ENCODE measurements at places on chromosomes 16 and 17. TPM values are rescaled to one million over a fixed set of nuclear protein-coding genes. Genes with fewer than 3 reads are reported as not detected.
A peak's percentile ranks its signal among the peaks of the same experiment; 100 is the strongest.

NRN1L gene
- polyA plus RNA-seq, result 1.9 TPM

RNU2-1 gene
- not detected for polyA plus RNA-seq

CD79B gene
- 7.2 TPM for polyA plus RNA-seq

CCR7 gene
- 0.39 TPM for polyA plus RNA-seq

PRSS36 gene
- polyA plus RNA-seq, result 2.6 TPM

MPO gene
- polyA plus RNA-seq, result 0.30 TPM

DNA sequence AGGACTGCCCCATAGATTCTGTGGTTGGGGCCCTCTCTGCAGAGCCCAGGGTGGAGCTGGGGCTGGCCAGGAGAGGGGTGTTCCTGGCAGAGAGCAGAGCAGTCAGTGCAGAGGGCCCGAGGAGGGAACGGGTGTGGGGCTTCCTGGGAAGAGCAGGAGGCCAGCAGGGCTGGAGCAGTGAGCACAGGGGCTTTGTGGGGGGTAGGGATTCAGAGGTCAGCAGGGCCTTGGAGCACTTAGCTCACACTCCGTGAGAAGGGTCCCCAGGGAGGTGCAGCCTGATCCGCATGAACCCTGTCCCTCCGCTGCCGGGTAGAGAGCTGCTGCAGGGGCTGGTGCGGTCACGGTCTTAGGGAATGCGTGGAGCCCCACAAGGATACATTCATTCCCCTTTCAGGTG, 113.0 kb upstream of the CIBAR2 start:
- DNase-seq, result no peak

DNA sequence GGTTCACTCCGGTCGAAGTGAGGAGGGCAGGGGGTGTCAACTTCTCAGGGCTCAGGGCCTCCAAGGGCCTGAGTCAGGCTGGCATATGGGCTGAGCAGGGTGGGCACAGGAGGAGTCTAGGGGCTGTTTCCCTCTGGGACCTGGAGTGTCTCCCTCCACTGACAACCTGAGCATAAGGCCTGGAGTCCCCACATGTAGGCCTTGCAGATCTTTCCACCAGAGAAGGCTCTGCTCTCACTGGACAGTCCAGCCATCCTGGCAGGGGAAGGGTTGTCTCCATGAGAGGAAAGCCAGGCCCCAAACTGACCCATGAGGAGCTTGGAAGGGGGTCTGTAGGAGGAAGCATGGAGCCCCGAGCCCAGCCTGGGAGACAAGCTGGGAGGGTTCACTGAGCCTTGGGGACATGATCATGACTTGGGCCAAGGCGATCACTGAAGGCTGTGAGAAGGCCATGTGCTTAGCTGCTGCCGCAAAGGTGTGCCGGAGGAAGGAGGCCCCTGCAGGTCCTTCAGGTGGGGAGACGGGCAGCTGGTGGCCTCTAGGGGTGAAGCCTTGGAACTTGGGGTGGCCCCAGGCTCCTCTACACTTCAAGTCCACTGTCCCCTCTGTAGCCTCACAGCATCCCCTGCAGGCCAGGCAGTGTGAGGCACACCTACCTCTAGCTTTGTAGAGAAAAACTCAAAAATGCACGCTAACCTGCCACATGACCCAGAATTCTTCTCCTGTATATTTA, 9.9 kb downstream of the CMTM2 start:
- DNase-seq, result no peak

GRCh38 chr17:81171941-81172340, 5.9 kb upstream of the AATK start:
- DNase-seq, result no peak

- no peak for DNase-seq
Observed at GRCh38 chr17:82021107-82021899, 1.4 kb downstream of the CENPX start.

- no peak for DNase-seq
Observed at GRCh38 chr16:67345401-67345800, 18.8 kb downstream of the LRRC36 start.

DNA sequence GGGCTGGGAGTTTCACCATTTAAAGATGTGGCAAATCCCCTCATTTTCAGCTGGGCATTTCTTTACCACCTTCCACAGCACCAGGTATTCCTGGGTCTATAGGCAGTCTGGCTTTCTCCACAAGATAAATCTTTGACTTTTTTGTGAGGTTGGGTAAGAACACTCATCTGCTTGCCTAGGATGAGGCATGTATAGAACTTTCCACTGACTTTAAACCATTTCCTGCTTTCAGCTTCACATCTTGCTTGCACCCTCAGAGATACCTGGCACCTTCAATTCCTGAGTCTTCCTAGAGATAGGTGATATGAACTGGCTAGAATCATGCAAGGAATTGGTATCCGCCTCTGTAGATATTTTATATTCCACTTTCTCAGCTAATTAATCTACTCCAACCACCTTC, 27.9 kb downstream of the SMURF2 start:
- DNase-seq, result no peak

DNA sequence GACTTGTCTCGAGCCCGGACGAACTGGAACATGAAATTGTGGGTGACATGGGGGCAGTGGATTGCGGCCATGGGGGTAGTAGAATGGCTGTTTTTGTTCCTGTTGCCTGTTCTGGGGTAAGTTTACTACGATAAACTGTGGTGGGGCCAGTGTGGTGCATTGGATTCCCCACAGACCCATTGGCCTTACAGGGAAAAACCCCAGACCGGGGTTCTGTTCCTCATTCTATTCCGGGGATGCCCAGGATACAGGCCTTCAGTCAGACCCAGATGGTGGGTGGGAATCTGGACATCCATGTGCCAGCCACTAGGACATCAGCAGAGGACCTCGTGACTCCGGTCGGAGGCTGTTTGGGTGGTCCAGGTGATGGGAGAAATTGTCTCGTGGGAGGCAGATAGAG, 88.1 kb downstream of the ABCC1 start:
- DNase-seq, result no peak

DNA sequence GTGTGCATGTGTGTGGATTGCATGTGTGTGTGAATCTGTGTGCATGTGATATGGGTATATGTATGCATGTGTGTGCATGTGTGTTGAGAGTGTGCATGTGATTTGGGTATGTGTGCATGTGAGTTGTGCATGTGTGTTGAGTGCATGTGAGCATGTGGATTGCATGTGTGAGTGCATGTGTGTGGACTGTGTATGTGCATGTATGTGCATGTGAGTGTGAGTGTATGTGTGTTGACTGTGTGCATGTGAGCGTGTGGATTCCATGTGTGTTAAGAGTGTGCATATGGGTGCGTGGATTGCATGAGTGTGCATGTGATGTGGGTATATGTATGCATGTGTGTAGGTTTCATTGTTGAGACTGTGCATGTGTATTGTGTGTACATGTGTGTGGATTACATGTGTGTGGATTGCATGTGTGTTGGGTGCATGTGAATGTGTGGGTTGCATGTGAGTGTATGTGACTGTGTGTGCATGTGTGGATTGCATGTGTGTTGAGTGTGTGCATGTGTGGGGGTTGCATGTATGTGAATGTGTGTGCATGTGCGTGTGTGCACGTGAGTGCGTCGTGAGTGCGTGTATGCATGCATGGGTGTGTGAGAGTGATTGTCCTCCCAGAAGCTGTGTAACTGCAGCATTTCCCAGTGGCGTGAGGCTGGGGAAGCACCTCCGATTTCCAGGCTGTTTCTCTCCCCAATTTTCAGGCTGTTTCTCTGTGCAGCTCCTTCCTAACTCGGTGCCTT, 19.4 kb downstream of the C1QTNF1 start:
- no peak for DNase-seq

- DNase-seq, result no peak
Observed at GRCh38 chr16:24906199-24906808, 60.5 kb downstream of the SLC5A11 start.

DNA sequence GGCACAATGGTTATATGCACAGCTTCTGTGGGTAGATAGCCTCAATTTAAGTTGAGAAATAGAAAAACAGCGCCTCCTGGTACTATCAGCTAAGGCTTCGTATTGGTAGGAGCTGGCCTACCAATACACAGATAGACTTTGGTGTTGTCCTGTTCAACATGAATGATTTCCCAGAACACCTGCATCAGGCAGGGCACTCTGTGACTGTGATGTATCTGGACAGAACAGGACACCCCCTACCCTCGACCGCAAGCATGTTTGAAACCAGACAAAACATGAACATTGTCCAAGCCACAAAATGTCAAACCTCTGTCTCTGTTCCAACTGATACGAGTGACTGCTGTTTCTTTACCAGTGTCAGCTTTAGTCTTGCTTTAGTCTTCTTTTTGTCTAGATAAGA, 144.9 kb downstream of the HAPSTR1 start:
- DNase-seq, result no peak

- DNase-seq, result no peak
Observed at GRCh38 chr16:57825298-57826044, 23.2 kb upstream of the KIFC3 start.

GRCh38 chr16:84738255-84739038, 38.6 kb downstream of the USP10 start:
- DNase-seq, result no peak

DNA sequence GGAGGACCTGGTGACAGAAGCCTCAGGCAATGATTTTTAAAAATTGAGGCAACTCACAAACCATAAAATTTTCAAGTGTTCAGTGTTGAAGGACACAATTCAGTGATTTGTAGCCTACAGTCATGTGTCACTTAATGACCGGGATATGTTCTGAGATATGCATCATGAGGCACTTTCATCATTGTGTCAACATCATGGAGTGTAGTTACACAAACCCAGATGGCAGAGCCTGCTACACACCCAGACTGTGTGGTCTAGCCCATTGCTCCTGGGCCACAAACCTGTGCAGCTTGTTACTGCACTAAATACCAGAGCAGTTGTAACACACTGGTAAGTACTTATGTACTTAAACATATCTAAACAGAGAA, 1.6 kb downstream of the PRSS41 start:
- peak; percentile 8 for DNase-seq

- DNase-seq, result no peak
Observed at GRCh38 chr16:6493555-6493954, 839.1 kb upstream of the RBFOX1 start.

DNA sequence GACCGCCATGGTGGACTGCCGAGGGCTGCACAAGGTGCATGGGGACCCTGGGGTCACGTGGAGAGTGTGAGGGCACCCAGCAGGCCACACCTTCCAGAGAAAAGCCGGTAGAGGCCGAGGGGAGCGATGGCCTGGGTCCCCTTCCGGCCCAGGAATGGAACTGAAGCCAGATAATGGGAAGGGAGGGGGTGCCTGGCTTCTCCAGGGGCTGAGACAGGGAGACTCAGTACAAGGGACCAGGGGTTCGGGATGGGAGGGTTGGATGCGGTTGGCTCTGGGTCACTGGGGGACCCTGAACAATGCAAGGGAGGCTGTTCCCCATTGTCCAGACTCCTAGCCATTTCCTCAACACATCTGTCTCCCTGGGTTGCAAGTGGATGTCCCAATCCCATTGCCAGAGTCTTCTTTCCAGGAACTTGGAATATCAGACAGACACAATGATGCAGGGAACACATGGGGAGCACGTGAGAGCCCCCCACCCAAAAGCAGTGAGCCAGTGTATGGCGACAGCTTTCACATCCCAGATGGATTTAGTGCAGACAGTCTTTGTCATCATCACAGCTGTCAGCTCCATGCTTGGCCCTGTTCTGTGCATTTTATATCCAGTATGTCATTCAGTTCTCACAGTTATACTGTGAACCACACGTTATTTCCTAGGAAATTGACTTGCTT, 23.6 kb upstream of the DNAI2 start:
- DNase-seq, result no peak
